Stimulated activated CD4-positive, alpha-beta T cell treated with anti-CD3 and anti-CD28 coated beads, TNF-alpha, amount 100 ng/mL, for 24 hours (primary cell): ENCODE measurements at places on chromosomes 1 and 21.

DNA sequence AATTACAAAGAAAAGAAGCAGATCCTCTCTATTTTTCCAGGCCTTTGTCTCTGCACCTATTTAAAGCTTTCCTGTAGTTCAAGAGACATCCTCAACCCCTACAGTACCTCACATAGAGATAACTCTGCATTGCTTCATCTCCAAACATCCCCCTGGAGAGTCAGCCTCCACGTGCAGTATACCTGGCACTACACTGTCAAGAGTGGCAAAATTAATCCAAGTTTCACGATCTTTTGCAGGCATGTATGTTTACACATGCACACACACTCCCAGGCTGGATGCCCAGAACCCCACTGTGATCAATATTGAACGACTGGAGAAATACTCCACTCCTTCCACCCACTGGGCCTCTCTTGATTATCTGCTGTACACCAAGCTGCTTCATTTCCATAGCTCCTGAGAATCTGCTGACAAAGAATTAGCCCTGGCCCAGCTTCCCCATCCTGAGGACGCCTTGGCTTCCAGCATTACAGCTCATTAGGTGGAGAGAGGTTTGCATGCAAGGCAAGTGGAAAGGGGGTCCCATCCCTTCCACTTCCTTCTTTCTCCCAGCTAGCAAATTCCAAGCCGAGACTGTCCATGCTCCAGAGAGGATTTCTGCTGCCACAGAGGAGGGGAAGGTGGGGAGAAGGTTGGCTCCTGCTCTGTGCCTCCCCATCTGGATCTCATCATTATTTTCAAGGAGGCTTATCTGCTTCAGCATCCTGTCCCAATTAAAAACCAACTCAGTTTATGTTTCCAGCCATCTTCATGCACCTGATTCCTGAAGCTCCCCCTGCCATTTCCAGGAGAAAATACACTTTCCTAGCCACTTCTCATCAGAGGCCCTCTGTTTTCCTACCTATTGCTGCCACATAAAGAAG, 66.5 kb upstream of the GOLT1A start:
- no peak for DNase-seq

DNA sequence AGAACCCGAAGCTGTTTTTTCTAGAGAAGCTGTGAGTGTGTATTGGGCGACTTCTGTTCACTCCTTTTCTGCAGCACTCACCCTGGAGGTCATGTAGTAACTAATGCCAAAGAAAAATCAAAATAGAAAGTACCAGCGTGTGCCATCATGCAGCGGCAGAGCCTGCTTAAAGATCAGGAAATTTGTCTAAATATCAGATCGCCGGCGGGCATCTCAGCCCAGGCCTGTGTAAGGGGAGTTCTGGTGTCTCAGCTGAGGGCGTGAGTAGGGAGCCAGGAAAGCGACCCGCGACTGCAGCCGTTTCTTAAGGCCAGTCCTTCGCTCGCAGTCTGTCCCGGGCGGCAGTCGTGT, 768 bp downstream of the EDARADD start:
- DNase-seq = no peak

DNA sequence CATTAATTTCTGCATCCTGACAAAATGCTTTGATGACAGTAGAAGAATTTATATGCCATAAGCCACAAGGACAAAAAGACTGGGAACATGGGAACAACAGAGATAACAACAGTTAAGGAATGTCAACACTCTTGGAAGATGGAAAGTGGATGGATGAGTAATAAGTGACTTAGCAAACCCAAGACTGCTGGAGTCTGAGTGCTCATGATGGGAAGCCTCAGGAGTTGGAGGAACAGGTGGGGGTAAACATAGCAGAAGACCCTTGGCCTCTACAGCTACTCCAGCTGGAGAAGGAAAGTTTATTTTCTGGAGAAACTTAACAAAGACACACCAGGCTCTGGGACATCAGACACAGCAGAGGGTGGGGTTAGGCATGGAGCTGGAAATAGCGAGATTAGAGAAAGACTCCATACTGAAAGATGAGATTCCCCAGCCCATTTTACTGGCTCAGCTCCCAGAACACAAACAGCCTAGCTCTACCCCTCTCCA, 13.6 kb downstream of the G0S2 start:
- no peak for DNase-seq

DNA sequence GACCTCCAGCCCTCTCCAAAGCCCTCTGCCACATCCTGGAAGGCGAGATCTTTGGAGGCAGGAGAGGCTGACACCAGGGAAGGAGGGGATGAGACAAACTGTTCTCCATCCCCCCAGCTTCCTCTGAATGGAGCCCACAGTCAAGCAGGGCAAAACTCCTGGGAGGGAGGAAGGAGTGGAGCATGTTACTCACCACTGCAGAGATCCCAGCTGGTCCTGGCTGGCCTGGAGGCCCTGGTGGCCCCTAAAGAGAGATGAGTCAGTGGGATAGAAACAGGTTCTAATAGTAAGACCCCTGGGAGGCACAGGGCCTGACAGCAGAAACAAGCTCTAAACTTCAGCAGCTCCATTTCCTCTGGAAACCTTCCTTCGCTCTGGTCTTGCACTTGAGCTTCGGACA, 14.0 kb upstream of the PEF1 start:
- no peak for DNase-seq

DNA sequence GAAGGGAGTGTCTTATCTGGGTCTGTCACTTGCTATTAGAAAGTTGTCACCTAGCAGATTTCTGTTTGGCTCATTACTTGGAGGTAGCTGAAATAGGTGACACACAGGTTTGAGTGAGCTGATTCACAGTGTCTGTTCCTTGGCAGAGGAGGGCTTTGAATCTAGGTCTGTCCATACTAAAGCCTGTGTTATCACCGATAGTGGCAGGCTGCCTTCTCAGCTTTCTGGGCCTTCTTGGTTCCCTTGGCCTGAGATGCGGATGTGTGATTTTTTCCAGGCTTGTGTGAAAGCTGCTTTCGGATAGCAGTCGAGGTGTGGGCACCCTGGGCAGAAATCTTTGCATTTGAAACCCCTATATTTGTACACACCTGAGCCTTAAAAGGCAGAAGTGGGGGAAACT, 73.9 kb downstream of the ACTL8 start:
- no peak for DNase-seq

DNA sequence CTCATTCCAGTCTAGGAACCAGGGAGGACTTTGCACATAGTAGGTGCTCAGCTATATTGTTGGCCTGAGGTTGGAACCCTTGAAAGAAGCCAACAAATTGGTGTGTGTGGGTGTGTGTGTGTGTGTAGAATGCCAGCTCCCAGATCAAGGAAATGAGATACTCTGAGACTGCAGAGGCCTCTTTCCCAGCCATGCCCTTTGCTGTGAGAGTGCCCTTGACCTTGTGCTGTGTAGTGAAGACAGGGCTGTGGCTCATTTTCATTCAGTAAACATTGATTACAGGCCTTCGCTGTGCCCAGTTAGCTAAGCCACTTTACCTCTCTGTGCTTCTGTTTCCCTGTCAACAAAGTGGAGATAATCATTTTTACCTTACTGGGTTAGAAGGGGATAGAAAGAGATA, 3.2 kb downstream of the CYP4B1 start:
- DNase-seq = no peak

GRCh38 chr1:222167111-222167510, 380.8 kb downstream of the HHIPL2 start:
- peak; percentile 14 for DNase-seq

- DNase-seq = no peak
These were observed 86.4 kb downstream of the NAV1 start for GRCh38 chr1:201625226-201625761.

DNA sequence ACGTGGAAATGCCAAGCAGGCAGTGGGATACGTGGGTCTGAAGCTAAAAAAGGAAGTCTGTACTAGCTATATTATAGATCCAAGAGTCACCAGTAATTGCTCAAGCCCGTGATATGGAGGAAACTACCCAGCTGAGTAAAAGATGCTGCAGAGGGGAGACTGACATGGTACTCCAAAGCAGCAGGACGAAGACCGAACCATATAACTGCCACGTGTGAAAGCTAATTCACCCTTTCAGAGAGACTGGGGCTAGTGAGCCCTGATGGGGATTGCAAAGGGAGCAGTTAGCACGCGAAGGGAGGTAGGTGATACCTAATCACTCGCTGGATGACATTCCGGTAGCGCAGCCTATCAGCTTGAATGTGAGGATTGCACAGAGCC, 316 bp downstream of the AP4B1 start:
- no peak for DNase-seq

GRCh38 chr1:108703939-108704338, 8.8 kb upstream of the FNDC7 start:
- DNase-seq = no peak
